ENCODE measurements at places on chromosomes 6 and 20.

GRCh38 chr6:167209577-167209975, 51.8 kb upstream of the GPR31 start:
- no peak for DNase-seq

GRCh38 chr20:58048096-58048702, 180.3 kb downstream of the ANKRD60 start:
- no peak for DNase-seq

GRCh38 chr20:12180107-12180661, 262.5 kb downstream of the BTBD3 start:
- no peak for DNase-seq

DNA sequence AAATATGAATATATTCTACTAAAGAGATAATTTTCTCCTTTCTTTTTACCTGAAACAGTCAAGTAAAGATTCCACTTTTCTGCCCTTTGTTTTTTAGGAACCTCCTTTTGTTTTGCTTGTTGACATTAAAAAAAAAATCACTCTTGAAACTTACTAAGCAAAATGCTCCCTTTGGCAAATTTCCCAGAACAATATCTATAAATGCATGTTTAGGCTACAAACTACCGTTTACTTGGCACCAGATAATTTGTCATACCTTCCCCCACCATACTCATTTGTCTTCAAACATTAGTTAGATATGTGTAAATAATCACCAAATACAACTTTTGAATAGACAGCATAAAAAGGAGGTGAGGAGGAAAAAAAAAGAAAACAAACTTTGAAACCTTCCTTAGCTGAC, 604.7 kb downstream of the RFPL4B start:
- DNase-seq, result no peak

DNA sequence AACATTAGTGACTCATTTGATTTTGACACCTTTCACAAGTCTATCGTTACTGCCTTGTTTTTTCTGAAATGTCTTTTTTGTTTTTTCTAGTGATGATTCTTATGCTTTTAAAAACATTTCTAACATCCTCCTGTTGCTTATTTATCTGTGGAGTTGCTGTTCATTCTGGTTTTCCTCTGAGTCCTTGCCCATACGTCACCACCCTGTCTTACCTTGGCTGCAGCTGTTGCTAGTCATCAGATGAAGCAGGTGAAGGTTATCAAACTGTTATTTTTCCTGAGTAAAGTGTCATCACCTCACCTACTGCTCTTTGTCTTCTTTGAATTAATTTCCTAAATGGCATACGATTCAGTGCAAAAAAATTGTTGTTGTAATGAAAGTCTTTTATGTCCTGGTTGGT, 376.6 kb downstream of the GRIK2 start:
- DNase-seq, result no peak

GRCh38 chr6:155782320-155782731, 326.7 kb upstream of the NOX3 start:
- DNase-seq, result no peak

DNA sequence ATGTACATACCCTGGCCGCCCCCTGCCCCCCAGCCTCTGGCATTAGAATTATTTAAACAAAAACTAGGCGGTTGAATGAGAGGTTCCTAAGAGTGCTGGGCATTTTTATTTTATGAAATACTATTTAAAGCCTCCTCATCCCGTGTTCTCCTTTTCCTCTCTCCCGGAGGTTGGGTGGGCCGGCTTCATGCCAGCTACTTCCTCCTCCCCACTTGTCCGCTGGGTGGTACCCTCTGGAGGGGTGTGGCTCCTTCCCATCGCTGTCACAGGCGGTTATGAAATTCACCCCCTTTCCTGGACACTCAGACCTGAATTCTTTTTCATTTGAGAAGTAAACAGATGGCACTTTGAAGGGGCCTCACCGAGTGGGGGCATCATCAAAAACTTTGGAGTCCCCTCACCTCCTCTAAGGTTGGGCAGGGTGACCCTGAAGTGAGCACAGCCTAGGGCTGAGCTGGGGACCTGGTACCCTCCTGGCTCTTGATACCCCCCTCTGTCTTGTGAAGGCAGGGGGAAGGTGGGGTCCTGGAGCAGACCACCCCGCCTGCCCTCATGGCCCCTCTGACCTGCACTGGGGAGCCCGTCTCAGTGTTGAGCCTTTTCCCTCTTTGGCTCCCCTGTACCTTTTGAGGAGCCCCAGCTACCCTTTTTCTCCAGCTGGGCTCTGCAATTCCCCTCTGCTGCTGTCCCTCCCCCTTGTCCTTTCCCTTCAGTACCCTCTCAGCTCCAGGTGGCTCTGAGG, 7.6 kb downstream of the CDKN1A start:
- no peak for DNase-seq

DNA sequence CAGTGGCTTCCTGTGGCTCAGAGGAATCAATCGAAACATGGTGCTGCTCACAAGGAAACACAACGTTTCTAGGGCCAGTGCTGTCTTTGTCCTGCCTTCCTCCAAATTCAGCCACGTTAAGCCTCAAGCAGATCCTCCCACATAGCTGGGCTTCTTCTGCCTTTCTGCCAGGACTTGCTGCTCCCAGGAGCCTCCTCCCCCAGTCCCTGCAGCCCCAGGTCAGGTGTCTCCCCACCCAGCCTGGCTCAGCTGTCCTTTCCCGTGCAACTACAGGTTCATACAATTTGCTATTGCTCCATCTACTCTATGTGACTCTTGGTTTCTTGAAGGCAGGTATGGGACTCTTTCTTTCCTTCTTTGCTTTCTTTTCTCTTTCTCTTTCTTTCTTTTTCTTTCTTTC, 215.3 kb upstream of the RNF24 start:
- DNase-seq, result no peak

DNA sequence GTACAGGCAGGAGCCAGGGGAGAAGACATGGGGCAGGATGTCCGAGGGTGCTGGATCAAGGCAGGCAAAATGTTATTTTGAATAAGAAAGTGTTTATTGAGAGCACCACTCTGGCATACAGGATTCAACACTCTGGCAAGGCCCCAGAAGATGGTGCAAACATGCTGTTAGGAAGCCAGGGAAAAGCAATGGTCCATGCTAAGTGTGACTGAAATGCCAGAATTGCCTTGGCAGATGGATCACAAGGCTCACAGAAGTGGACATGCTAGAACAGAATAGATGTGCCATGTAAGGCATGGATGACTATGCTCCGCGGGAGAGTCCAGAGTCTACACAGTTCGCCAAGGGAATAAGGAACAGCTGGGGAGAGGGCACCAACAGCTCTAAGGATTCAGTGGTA, 54.6 kb downstream of the QRSL1 start:
- no peak for DNase-seq

- no peak for DNase-seq
Measured at GRCh38 chr6:16804546-16805242, 43.4 kb upstream of the ATXN1 start.

- no peak for DNase-seq
Measured at GRCh38 chr6:111852725-111853124, 20.5 kb downstream of the FYN start.

DNA sequence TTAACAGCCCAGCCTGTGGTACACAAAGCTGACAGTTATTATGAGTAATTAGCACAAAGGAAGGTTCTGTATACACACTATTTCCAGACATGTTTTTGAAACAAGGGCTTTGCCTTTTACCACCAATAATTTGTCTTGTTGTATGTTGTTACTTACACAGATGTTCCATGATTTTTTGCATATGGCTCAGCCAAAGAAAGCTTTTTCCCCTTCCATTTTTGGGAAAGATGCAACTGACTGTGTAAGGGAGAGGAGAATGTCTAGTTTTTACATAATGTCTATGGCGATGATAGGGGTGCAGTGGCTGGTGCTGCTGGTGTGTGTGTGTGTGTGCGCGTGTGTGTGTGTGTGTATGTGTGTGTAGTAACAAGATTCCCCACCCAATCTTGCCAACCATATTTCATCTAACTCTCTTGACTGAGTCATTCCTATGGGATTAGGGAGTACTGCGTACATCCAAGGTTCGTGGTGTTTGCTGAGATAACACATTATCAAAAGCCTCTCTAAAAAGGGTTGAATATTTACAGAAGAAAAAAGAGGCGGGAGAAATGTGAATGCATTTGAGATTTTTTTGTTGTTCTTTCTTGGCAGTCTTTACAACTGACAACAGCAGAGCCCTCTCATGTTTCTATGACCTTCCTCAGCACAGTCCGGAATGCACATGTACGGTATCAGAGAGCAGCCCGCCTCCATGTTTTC, 192.2 kb downstream of the GMPR start:
- DNase-seq, result no peak

DNA sequence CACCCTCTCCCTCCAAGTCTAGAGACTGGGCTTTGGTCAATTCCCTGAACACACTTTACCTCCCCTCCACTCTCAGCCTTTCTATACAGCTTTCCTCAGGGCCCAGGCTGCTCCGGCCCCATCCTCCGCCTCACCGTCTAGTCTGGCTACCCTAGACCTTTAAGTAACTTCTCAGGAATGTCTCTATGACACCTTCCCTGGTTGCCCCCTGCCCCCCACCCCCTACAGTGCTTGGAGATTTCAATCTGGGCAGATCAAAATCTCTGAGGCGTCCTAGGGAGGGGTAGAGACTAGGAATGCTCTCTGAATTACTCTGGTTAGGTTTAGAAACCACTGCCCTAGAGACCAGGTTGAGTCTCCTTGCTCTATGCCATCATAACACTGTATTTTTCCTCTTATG, 6.1 kb downstream of the UBE2J1 start:
- no peak for DNase-seq

All from effector CD4-positive, alpha-beta T cell (primary cell).